Fibroblast of lung (primary cell): ENCODE measurements at places on chromosomes 6 and 20.
A peak's percentile ranks its signal among the peaks of the same experiment; 100 is the strongest.

- DNase-seq, result no peak
Measured at GRCh38 chr20:53894707-53895384, 175.5 kb downstream of the BCAS1 start.

- DNase-seq, result peak; percentile 56
Measured at GRCh38 chr6:47111685-47112084, 69.6 kb upstream of the ADGRF1 start.

DNA sequence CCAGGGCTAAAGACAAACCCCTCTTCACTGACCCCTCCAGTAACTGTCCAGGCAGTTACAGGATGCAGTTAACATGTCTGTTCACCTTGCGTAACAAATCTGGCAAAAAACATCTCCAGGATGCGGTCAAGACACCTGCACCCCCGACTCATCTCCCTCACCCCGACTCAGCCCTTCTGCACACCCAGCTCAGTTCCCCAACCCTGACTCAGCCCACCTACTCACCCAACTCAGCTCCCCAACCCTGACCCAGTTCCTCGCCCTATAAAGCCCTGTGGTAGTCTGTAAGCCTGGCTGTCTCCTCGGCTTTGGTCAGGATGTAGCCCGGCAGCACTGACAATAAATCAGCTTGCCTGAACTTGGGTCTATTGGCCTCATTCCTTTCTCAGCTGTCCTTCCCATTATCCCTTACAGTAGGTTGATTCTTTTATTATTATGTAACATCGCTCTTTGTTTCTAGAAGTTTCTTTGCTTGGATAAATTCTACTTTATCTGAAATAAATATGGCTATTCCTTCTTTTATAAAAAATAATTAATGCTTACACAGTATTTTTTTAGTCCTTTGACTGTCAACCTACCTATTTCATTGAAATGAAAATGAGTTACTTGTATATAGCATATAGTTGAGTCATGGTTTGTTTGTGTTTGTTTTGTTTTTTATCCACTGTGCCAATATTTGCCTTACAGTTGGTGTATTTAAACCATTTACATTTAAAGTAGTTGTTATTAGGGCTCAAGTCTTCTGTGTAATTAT lies 12.9 kb upstream of the ADTRP start:
- DNase-seq, result no peak

DNA sequence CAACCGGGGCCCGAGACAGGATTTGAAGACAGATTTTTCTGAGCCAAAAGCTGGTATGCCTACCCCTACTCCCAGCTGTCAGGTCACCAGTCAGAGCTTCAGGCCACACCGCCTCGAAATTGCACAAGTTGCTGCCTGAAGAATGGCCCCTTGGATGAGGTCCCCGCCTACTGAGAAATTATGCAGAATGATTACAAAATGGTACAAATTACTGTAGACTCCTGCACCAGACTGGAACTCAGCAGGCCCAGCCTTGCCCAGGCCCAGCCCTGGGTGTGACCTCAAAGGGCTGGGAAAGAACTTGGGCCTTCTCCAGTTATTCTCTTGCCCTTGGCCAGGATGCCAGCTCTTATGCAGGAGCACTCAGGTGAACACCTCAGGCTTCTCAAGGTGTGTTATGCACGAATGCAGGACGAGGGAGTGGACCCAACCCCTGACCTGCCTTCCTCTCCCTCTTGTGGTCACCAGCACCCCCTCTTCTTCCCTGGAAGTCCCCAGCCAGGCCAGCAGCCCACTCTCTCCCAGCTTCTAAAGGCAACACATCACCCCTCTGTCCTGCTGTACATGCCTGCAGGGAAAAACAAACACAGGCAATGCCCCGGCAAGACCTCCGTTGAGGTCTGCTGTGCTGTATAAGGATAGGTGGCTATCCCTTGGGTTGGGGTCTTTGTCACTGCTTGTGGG lies 88.7 kb upstream of the NAA20 start:
- DNase-seq, result peak; percentile 28

DNA sequence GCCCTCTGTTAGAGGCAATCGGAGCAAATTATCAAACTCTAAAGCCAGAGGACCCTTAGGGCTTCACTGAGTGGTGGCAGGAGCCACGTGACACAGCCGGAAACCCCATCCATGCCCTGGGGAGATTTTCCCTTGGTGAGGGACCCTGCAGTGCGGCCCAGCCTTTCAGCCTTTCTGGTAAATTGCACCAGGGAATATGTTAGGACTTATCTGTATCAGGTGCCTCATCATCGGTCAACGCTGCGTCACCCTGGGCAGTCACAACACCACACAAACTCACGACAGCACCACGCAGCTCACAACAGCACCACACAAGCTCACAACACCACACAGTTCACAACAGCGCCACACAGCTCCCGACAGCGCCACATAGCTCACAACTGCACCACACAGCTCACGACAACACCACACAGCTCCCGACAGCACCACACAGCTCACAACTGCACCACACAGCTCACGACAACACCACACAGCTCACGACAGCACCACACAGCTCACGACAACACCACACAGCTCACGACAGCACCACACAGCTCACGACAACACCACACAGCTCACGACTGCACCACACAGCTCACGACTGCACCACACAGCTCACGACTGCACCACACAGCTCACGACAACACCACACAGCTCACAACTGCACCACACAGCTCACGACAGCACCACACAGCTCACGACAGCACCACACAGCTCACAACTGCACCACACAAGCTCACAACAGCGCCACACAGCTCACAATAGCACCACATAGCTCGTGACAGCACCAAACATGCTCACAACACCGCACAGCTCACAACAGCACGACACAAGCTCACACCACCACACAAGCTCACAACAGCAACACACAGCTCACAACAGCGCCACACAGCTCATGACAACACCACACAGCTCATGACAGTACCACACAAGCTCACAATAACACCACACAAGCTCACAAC lies 199.0 kb downstream of the DLL1 start:
- no peak for DNase-seq

DNA sequence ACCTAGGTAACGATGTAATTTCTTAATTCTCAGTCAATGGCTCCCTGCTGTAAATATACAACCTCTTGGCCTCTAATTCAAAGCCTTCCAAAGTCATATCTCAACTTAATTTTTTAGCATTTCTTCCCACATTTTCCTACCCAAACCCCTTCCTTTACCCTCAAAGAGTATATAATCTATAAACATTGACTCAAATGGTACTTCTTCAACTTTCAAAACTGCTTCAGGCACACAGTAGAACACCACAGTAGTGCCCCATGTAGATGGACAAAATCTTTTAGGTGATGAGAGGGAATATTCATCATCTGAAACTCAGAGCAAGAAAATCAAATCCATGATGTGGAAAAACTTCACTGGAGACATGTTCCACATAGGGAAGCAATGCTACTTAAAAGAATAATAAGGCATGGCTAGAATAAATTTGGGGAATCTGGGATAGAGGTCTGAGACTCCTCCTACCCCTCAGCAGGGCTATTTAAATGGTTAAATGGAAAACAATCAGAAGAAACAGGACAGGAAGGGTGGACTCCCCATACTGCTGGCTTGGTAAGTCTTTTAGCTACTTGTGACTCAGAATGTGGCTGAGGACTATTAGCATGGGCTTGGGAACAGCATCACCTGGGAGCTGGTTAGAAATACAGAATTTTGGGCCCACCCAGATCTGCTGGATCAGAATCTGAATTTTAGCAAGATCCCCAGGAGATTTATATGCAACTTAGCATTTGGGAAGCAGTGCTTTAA lies 6.4 kb downstream of the SLC22A2 start:
- DNase-seq, result no peak

- peak; percentile 40 for DNase-seq
Measured at GRCh38 chr6:18269253-18269652, 4.9 kb upstream of the DEK start.

- no peak for DNase-seq
Measured at GRCh38 chr20:35370751-35371150, 41.0 kb downstream of the UQCC1 start.
